Caudate nucleus (tissue), 63 donors: ENCODE measurements at places on chromosomes 11 and 22.

DNA sequence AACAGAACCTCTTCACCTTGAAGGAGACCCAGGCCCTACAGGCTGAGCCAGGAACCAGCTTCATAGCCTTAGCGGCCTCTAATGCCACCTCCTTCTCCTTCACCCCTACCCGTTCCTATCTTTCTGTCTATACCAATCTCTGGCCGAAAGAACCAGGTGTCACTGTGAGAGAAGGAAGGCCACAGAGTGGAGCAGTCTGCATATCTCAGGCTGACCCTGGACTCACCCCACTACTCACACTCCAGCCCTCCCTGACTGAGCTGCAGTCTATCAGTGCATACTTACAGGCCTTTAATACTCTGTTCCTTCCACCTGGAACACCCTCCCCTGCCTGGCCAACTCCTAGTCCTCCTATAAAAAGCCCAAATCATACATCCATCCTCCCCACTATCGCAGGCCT, 32.7 kb downstream of the ARAP1 start:
- DNase-seq = no peak

DNA sequence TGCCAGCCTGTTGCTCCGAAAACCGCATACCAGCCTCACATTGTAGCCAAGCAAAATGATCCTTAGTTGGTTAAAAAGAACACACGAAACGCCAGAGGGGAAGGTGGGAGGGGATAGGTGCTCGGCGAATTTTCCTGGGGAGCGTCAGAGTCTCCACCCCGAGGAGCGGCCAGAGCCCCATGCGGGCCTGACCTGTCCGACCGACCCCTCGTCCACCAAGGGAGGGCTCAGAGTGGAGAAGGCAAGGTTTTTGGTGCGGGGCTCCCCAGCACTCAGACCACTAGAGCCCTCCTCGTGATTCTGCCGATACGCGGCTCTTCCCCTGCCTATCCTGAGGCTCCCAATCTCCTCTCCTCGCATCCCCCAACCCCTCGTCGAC, 39.6 kb downstream of the DIXDC1 start:
- no peak for DNase-seq

DNA sequence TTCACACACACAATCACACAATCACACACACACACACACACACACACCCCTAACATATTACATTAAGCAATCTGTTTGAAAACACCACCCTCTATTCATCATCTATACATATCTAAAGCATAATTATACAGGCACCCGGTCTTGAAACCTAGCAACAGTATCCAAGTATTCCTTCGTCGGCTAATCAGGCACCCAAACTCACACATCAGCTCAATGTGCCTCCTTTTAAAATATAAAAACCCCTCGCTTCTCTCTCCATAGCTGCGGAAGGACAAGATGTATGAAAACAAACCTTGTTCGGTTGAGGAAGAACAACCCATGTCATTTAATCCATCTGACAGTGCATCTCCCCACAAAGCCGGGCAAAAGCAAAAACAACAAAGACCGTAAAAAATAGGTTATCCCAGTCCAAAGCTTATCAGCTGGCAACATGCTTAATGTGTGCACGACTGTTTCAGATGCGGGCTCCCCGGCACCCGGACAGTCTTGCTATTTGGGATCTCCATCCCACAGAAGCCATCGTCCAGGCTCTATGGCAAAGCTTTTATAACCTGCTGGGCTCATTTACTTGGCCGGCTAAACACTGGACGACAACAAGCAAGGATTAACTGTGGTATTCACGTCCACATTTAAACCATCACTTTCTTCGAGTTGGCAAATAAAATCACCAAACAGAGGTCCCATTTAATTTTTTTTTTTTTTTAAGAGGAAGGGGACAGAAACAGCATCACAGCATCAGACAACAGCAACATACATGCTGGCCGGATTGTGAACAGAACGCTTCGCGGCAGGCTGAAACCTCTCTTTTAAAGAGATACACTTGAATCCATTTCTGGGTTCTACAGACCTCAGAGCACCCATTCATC, 365.5 kb downstream of the SHANK2 start:
- no peak for DNase-seq

GRCh38 chr11:124842305-124842704, 22.9 kb upstream of the ROBO3 start:
- DNase-seq = no peak

DNA sequence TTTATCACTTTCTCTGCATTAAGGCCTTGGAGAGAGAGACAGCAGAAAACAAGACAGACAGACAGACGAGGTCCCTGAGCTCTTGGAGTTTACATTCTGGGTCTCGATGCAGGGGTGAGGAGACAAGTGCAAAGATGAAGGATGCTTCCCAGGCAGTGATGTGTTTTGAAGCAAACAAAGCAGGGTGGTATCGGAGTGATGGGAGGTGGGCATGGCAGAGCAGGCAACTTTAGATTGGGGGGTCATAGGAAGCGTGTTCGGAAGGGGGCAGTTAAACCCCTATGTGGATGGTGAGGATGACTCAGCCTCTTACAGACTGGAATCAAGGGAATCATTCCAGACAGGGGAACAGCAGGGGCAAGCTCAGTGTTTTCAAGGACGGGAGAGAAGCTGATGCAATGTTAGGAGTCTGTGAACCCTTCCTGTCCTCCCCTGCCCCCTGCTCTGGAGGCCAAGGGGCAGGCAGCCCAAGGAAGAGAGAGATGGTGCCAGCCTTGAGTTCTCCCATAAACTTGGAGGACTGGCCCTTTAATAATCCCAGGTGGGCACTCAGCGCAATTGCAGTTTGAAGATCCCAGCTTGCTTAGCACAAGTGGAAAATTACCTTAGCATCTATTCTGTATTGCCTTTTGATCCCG, 180.2 kb downstream of the CHST1 start:
- no peak for DNase-seq

DNA sequence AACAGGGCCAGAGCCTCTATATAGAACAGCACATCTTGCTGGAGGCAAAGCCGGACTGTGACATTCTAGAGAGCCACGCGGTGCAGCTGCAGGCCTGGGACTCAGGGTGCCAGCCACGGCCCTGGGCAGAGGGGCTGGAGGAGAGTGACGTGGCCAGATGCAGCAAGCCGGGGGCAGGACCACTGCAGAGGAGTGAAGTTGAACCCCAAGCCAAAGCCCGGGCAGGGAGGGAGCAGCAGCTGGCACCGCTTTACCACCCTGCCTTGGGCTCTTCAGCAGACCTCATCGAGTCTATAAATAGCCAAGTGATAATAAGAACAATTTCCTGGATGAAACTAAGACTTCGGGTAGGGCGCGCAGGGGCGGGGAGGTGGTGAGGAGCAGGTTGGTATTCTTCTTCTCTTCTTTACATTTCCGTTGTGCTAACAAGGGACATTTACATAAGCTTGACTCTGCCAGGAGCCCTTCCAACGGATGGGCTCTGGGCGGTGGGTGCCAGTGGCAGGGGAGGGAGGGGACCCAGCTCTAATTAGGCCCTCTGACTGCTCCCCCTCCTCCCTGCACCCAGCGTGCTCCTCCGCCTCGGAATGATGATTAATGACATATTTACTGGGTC, 110.2 kb downstream of the ST3GAL4 start:
- peak; percentile 30 for DNase-seq
